ENCODE measurements at places on chromosomes 2 and 18.

DNA sequence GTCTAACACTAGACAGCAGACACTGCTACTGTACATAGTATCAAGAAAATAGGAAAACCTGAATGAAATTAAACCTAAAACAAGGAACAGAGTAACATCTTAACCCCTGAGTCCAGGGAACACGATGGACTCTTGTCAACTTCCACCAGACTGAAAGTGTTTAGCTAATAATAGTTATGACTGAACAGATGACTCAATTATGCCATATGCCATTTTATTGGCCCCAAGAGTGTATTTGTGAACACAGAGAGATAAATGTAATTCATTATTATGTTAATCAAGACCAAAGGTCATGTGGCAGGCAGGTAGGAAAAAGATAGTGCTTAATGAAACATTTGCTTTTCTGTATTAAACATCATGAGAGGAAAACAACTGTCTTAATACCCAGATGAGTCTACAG lies 58.0 kb downstream of the NYAP2 start:
- DNase-seq: no peak

- DNase-seq: no peak
These were observed 1137.4 kb upstream of the FAM98A start for GRCh38 chr2:34736482-34736881.

DNA sequence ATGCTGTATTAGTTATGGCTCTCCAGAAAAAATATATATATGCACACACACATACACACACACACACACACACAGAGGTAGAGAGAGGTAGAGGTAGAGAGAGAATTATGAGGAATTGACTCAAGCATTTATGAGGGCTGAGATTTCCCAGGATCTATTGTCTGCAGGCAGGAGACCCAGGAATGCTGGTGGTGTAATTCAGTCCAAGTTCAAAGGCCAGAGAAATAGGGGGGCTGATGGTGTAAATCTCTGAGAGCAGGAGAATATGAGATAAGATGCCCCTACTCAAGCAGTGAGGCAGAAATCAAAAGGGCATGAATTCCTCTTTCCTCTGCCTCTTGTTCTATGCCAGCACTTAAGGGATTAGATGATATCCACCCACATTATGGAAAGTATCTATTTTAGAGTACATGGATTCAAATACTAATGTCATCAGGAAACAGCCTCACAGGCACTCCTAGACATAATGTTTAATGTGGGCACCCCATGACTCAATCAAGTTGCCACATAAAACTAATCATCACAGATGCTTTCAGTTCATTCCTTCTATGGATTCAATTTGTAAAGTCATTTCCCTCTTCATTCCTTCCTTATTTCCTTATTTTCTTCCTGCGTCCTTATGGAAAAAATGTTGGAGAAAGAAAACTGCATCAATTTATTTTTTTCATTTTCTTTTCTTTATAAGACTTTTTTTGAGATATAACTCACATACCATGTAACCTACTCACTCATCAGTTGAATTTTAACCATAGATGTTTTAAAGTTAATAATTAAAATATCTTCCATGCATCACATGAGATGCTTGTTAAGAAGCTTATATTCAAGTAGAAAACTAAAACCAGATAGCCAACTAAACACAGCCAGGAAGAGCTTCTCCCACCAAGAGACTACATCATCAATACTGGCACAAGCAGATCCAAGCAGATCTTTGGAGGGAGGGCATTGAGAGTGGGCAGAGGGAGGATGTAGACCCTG lies 406.2 kb downstream of the MBD2 start:
- no peak for DNase-seq

GRCh38 chr2:38765149-38765548 lies 12.9 kb upstream of the GEMIN6 start:
- peak; percentile 79 for DNase-seq

GRCh38 chr2:9973690-9974089 lies 22.2 kb downstream of the GRHL1 start:
- DNase-seq: no peak

DNA sequence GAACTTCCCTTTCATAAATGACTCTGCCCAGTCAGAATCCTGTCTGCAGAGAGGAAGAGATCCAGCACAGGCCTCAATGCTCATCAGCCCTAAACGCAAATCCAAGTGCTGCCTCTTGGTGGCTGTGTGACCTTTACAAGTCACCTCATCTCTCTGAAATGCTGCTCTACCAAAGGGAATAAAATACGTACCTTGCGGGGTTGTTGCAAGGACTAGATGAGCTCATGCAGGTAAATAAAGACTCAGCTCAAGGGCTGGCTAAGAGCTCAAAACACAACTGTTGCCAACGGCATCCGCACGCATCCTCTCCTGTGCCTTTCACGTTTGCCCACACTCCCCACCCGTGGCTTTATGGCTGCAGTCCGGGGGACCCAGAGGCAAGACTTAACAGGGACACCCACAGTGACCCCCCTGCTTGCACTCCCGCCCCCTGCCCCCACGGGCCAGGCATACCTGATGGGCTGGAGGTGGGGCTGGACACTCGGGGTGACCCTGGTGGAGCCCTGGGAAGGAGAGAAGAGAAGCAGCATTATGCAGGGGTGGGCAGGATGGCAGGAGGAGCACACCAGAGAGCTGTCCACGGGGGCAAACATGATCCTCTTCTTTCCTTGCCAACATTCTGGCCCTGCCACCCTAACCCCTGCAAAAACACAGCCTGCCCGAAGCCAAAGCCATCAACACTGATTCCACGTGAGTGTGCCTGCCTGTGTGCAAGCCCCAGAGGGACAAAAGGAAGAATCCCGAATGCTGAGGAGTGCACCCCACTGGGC lies 102.6 kb downstream of the TNS1 start:
- DNase-seq: no peak

DNA sequence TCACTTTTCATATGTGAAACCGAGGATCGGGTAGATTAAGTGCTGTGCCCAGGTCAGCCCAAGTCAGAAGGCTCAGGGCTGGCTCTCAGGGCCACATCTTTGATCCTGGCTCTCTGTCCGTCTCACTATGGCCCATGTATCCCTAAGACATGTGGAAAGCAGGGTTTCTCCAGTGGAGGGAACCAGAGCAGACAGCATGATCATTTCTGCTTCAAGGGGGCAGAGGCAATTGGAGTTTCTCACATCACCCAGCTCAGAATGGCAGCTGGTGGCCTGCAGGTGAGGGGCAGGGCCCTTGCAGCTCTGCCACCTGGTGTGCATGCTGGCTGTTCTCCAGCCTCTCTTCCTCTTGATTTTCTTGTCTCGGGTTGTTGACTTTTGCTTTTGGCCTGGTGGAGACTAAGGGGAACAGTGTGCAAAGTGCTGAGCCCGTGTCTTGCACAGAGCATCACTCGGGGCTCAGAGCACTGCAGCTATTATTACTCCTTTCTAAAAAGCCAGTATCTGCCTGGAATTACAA lies 27.0 kb downstream of the LDLRAD4 start:
- DNase-seq: no peak

- DNase-seq: no peak
These were observed 899.5 kb upstream of the KLHL29 start for GRCh38 chr2:22485486-22485885.
